ENCODE measurements at places on chromosomes 1 and 21.
A peak's percentile ranks its signal among the peaks of the same experiment; 100 is the strongest.

- no peak for DNase-seq
These were observed 81.5 kb upstream of the LYPLAL1 start for GRCh38 chr1:219092206-219092605.

GRCh38 chr1:185856482-185856881 lies 122.3 kb downstream of the HMCN1 start:
- no peak for DNase-seq

DNA sequence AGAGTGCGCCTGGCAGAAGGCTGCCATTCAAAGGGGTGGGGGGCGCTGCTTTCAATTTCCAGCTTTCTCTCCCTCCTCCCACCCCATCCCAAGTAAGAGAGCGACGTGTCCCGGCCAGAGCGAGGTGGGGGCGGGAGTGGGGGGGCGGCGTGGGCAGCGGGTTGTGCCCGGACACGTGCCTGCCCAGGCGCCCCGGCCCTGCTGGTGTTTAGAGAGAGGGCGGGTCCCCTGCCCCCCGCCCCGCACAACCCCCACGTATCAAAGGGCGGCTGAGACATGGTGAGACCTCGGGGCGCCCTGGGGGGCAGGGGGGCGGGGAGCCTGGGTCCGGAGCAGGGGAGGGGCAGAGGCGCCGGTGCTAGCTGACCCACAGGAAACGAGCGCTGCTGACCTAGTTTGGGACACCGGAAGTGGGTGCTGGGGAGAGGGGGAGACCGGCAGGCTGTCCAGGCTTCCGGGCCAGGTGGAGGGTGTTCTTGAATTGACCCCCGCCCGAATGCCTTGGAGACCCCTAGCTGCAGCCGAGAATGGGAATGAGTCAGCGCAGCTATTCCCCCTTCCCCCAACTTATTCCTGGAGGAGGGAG lies 1.3 kb downstream of the ZBTB7B start:
- DNase-seq = peak; percentile 64

- DNase-seq = peak; percentile 48
These were observed 19.7 kb upstream of the ATP6V1G3 start for GRCh38 chr1:198560161-198560560.

DNA sequence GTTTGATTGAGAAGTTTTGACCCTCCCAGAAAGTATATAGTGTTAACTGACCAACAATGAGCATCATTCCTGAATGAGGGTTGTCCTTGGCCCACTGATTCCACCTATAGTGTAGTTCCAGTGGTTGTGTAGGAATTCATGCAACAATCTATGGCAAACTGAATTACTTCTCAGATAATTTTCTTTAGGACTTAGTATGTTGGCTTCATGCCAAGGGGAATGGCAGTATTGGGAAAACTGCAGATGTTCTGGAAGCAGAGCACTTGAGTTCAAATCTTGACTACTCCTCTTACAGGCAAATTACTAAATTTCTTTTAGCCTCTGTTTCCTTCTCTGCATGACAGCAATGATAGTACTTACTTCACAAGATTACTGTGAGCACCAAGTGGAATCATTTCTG lies 65.8 kb downstream of the LRIG2 start:
- no peak for DNase-seq

- no peak for DNase-seq
These were observed 234.9 kb downstream of the NPHP4 start for GRCh38 chr1:5757187-5757805.

GRCh38 chr1:220887202-220887519 lies 7.9 kb downstream of the HLX start:
- DNase-seq = no peak

DNA sequence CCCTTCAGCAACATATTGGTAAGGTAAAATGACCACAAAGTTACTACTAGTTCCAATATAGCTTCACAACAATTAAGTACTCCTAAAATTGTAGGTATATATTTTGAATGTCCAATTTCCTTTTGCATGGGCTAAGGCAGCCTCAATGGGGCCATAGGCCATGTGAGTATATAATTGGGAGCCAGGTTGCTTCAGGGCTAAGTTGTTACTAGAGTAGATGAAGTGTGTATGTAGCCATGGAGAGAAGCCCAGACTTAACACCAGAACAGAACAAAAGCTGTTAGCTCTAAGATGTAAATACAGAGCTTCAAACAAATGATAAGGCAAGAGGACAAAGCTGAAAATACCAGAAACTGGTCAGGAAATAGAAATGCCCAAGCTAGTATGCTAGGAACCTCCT lies 16.2 kb downstream of the ITGB3BP start:
- no peak for DNase-seq

GRCh38 chr1:224289396-224289795 lies 40.6 kb downstream of the NVL start:
- DNase-seq = no peak

DNA sequence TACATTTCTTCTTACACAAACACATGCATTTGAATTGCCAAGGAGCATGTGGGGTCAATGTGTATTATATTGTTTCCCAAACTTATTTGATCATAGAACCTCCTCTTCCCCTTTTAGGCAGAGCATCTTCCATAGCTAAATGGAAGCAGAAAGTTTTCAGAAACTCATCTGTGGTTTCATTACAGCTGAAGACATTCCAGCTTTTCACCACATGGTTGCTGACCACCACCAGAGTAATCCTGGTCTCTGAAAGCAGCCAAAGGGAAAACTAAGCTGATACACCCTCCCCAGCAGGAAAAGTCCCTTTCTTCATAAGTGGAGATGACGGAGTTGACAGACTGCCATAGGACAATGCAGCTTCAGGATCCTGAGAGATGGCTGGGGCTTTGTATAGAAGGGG lies 30.2 kb upstream of the OTUD3 start:
- DNase-seq = no peak

Measured in H4 (cell line).